ENCODE measurements at places on chromosomes 3 and 15.

DNA sequence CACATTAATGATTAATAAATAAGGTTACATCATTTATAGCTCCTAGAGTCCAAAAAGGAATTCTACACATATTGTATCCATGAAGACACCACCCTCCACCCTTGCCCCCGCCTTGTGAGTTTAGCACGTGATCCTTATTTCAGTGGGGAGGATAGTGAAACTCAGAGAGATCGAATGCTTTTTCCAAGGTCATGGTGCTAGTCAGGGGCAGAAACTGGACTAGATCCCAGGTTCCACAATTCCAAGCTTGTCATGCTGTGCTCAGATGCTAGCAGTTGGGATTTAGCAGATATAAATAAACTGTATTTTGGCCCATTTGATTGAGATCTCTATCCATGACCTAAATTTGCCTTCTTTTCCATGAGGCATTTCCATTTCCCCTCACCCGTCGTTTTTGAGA is 227.4 kb upstream of the THRB start:
- no peak for DNase-seq

DNA sequence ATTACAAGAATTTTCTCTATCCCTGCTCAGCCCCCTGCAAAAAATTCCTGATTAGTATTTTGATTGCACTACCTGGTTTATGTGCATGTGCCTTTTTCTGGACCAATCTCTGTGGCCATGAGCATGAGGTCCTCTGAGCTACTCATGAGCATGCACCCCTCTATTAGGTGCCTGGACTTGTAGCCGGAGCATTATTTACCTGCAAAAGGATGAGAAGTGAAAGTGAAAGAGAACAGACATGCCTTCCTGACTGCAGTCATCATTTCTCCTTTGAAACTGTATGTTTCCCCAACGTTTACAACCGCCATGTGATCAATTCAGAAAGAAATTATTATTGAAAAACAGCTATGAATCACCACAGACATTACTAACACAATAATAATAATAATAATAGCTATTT is 1008.8 kb downstream of the ROBO2 start:
- DNase-seq: no peak

- DNase-seq: no peak
Measured at GRCh38 chr3:25056036-25056755, 371.9 kb upstream of the RARB start.

DNA sequence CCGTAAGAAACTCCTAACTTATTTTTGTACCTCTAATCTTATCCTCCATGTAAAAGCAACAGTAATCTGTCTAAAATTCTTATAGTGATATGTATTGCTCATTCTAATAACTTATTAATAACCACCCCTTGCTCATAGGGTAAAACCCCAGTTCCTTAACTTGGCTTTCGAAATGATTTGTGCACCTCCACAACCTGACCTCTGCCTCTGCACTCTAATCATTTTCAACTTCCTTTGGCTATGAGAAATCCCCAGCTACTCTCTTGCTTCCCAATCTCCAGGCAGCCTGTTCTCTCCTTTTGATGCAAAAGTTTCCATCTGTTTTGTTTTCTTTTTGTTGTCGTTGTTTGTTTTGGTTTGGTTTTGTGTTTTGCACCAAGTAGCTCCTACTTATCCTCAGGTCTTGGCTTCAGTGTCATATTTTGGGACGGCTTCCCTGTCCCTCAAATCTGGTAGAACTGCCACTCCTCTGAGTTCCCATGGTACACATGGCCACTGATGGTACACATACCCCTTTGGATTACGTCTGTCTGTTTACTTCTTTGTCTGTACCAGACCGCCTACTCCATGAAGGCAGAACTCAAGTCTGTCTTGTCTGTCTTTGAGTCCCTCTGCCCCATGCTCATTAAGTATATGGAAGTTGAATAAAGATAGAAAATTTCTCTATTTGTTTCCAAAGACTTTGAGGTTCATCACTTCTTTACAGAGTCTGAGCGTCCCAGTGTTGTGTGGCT is 105.6 kb upstream of the TGFBR2 start:
- DNase-seq: no peak

- DNase-seq: no peak
Measured at GRCh38 chr3:190892395-190892902, 30.0 kb upstream of the GMNC start.

DNA sequence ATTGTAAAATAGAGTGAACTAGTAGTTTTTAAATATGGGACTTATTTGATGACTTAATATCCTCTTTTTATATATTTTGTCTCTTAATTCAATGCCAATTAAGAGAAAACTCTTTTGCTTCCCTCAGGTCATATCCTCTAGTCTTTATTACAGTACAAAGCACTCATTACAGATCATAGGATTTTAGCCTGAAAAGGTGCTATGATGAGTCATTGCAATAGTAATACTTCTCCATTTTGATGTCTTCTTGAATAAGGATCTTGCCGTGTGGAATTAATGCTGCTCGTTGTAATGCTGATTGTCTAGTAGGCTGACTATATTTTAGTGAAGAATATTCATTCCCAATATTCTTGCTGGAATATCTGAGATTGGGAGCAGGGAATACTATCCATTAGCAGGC is 612.2 kb upstream of the GOLIM4 start:
- DNase-seq: no peak

- no peak for DNase-seq
Measured at GRCh38 chr3:143081844-143082778, 37.5 kb upstream of the CHST2 start.

DNA sequence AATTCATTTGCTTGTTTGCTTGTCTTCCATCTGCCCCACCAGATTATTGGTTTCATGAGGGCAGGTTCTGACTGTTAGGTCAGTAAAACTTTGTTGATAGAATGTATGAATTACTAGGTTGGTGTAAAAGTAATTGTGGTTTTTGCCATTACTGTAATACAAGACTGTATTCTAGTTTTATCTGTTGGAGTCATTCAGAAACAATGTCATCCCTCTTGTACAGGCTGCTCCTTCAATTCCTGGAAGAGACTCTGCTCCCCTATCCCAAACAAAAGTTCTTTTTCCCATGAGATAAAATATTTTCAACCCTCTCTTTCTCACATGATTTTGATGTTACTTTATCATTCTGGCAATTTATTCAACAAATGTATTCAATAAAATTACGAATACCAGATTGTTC is 115.0 kb downstream of the CHST2 start:
- no peak for DNase-seq

DNA sequence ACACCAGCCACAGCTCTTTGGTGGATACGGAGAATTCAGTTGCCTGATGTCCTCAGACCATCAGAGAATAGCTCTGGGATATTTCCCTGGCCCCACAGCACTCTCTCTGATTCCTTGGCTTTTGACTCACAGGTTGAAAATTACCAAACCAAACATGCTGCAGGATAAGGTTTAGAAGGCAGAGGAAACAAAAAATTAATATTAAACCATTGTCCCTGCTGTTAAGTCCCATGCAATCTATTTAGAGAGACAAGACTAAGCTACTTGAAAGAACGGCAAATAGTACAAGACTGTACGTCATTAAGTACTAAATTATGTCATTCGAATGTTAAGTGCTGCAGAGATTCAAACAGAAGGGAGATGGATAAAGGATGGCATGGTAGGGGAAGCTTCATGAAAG is 501.4 kb downstream of the MECOM start:
- no peak for DNase-seq

GRCh38 chr3:9881441-9881840 is 1.4 kb upstream of the CIDEC start:
- DNase-seq: no peak

GRCh38 chr3:146550743-146551510 is 6.5 kb upstream of the PLSCR1 start:
- DNase-seq: no peak

DNA sequence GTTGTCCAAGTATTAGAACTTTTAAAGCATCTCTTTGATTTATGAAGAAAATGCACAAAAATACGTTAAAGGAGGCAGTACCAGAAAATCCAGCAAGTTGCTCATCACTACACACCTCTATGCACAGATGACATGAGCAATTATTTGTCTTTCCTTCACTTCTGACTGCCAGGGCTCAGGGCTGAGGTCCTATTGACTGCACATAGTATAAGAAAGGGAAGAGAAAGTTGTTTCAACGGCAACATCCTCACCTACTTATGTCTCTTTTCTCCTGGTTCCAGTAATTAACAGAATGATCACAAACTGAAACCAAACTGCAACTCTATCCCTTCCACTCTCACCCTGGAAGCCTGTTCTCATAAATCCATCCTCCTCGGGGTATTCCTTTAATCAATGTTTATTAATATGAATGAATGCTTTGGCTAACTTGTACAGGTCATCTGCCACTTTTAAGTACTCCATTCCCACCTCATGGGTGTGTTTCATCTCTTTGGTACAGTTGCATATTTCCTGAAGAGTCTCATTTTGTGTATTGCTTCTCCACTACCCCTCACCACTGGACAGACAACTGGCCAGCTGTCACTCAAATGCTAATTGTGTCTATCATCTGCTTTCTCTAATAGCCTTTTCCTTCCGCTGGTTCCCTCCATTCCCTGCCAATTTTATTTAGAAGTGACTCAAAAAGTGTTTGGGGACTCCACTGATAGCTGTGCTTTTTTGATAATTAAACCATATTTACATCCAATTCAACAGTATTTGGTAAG is 34.5 kb downstream of the RAB27A start:
- DNase-seq: no peak

DNA sequence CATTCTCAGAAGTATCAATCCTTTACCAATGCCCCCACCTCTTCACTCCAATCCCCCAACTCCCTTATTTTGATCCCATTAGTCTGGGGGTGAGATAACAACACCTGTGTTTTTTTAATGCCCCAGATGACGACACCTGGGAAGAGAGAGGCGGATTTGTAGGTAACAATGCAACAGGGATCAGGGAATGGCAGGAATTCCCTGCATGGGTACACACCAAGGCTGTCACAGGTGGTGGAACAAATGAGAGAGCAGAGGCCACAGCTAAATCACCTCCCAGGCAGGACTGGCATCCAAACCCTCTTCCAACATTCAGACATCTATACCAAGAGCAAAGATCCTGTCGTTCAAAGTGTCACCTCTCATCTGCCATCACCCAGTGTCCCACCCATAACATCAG is 319.2 kb upstream of the TRIM42 start:
- DNase-seq: no peak

DNA sequence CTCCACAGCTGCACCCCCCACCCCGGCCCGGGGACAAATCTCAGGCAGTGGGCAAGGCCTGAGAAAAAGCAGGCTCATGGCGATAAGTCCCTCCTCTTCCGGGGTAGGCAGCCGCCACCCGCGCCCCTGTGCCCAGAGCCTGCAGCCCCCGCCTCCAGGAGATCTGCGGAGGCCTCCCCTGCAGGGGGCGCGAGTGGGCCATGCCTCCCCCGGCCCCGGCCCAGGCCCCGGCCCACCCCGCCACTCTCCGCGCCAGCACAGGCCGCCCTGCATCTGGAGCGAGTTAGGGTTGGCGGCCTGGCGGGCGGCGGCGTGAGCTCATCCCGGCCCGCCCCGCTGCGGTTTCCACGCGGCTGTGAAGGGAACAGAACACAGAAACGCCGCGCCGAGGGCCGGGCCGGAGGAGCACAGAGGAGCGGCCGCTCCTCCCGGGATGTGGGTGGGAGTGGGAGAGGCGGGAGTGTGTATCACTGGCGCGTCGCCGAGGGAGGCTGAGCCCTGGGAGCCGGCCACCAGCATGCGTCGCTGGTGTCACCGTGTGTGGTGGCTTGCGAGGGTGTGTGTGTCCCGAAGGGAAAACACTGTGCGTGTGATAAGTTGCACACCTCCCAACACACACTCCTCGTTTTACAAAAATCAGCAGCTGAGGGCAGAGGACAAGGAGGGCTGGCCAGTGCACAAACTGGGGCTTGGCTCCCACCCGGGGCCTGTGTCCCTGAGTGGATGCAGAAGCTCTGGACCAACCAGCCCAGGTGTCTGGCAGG is 17.2 kb downstream of the MYL3 start:
- peak; percentile 48 for DNase-seq

DNA sequence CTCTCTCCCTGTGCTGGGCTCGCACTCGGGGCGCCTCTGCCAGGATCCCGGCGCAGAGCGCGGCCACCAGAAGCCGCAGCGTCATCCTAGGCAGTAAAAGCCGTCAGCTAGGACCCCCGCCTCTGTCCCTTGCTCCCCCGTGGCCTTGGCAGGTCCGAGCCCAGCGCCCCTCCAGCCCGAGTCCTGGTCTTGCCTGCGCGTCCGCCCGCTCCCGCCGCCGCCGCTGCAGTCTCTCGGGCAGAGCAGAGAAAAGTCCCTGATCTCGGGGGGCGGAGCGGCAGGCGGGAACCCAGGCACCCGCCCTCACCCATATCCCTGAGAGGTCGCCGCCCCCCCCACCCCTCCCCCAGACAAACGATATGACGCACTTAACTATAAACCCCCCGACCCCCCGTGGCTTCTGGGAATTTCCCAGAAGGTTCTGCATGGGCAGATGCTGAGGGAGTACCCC is at the start of gene COL7A1:
Gene COL7A1 (minus strand): TSS at position 255 of the 451 bp plus-strand sequence. CDS start 170 bp downstream, at position 85.
- no peak for DNase-seq

DNA sequence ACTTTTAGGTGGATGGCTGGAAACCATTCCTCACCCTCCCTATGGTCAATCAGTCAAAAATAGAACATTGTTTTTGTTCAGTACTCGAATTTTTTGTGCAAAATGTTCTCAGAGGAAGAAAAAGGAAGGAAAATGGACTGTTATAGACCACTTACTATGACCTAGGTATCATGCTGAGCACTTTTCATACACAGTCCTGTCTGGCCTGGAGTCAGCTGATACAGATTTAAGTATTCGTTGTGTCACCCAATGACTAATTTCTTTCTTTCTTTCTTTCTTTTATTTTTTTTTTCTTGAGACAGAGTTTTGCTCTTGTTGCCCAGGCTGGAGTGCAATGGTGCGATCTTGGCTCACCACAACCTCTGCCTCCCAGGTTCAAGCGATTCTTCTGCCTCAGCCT is 29.1 kb upstream of the TNIK start:
- no peak for DNase-seq

- DNase-seq: no peak
Measured at GRCh38 chr15:49953421-49953820, 165.6 kb downstream of the ATP8B4 start.

DNA sequence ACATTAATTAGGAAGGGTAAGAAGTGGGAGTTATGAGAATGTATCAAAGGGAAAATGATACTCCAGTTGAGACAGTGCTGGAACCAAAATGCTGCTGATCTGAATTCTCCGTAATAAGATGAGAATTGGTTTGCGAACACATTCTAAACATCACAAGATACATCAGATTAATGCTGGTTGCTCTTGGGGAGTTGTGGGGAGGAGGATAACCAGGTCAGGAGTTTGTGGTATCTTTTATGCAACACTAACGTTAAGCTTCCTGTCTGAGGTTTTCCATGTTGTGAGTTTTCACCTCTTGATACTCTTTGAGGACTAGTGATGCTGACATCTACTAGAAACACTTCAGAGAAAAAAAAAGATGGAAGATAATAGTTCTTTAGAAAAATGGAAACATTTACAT is 47.2 kb downstream of the PPARG start:
- DNase-seq: no peak
